ENCODE measurements at places on chromosomes 16 and 17.

GRCh38 chr16:86244158-86244557, 266.2 kb upstream of the FOXF1 start:
- DNase-seq, result no peak

- DNase-seq, result no peak
Measured at GRCh38 chr17:7582396-7583252, 1.0 kb upstream of the MPDU1 start.

DNA sequence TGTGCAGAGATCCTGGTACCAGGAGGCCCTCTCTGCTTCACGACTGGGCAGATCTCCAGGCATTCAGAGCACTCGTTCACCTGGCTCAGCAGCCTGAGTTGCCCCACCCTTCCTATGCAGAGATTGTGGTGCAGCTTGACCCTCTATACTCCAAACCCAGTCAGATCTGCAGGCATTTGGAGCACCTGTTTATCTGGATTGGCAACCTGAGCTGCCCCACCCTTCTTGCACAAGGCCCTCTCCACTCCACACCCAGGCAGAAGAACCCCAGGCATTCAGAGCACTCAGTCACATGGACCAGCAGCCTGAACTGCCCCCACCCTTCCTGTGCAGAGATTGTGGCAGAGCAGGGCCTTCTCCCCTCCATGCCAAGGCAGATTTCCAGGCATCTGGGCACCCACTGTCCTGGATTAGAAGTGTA, 88.4 kb upstream of the CDH5 start:
- DNase-seq, result no peak

DNA sequence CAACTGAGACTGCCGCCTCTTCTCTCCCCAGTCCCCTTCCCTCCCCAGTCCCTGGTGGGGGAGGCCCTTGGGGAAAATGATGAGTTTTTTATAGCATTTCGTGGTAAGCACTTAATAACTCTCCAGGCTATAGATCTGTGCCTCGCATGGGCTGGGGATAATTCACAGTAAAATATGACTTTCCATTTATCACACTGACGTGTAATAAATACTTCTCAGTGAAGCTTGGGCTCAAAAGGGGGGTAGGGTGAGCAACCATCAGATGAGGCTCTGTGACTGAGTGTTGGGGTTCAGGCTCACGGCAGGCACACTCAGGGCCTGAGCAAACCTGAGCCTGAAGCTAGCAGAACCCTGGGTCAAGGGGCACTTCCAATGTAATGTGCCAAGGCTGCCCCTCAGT, 101.6 kb downstream of the CCT6B start:
- DNase-seq, result no peak

DNA sequence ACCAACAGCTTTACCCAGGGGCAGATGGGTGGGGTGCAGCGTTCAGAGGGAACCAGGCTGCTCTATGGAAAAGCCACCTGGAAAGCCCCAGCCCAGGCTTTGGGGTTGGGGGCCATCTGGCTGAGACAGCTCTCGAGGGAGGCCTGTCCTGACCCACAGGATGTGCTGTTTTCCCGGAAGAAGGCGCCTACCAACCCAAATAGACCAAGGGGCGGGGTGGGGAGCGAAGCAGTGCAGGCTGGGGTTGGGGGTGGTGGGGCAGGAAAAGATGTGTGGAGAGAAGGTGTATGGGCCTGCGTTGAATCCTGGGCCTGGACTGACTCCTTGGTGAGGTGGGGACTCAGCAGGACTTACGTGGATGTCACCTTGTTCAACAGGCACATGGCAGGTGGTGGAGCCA, 87.9 kb downstream of the N4BP1 start:
- DNase-seq, result no peak

- no peak for DNase-seq
Measured at GRCh38 chr17:67585077-67585602, 132.6 kb upstream of the NOL11 start.

DNA sequence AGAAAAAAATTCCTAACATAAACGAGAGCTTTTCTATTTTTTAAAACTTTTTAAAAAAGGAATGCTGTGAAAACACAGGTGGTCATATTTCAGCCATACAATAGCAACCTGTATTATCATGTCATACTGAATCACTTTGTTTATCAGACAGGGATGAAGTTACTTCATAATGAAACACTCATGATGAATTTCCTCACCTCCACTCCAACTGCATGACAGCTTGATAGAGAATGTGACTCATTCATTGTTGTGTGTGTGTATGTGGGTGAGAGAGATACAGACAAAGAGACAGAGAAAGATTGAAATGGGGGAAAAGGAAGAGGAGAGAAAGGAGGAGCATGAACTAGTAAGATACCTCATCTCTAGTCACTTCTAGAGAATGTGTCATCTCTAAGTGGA, 109.0 kb downstream of the SYCE1L start:
- DNase-seq, result no peak

GRCh38 chr16:53781023-53781605, 77.2 kb downstream of the FTO start:
- no peak for DNase-seq

GRCh38 chr17:53006006-53006405, 816.7 kb upstream of the KIF2B start:
- DNase-seq, result no peak

Data from Right ventricle myocardium superior (tissue), 1 donor.